ENCODE measurements at places on chromosomes 13 and 19. TPM values are rescaled to one million over a fixed set of nuclear protein-coding genes. Genes with fewer than 3 reads are reported as not detected.

DNA sequence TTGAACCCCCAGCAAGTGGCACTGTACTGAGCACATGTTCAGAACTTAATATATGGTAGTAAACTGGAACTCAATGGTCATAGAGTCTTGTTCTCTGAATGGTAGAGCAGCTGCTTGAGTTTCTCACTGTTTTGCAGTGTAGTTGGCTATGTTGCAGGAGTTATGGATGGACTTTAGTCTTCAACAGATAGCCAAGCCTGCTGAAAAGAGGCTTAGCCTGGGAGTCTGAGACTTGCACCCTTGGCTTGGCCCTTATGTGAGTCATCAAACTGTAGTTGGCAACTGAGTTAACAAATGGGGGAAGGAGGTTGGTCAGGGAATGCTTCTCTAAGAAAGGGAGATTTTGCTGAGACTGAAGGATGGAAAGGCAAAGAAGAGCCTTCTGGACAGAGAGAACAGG is 62.5 kb downstream of the C13orf42 start:
- no peak overlapping the region for H3K27ac ChIP-seq
- no peak for DNase-seq
- H3K4me3 ChIP-seq = no peak overlapping the region
- no peaks in the 10 kb centered on the region for H3K36me3 ChIP-seq
- no peaks in the 10 kb centered on the region for H3K4me1 ChIP-seq
- H3K27me3 ChIP-seq = no peaks in the 10 kb centered on the region

DNA sequence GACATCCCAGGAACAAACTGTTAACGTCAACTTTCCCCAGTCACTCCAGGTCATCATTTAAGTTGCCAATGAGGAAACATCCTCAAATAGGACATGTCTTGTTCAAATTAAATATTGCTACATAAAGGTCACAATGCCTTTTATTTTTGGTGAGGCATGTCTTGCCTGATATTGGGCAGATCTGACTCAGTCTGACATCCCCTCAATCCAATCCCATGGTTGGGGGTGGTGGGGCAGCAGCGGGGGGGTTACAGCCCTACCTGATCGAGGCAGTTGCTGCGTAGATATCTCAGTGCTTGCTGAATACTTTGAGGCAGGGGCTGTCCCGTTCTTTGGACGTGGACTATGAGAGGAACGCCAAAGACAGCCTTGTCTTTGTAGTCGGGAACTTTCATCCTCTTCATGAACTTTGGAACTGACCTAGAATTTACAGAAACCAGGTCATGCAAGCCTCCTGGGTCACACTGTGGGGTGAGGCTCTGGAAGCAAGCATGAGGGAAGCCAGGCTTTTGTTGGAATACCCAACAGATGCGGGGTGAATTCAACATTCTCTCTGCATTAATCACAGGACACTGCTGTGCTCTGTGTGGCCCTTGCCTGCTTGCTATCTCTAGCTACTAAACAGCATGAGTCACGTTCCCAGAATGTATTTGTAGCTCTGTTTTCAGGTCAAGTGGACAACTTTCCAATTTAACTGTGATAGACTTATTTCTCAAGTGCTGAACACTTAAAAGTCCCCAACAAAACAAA is 109.8 kb downstream of the KL start:
- no peaks in the 10 kb centered on the region for H3K36me3 ChIP-seq
- peak; percentile 80 for DNase-seq
- H3K4me3 ChIP-seq = peak overlapping the region; percentile 31
- no peaks in the 10 kb centered on the region for H3K27me3 ChIP-seq
- H3K4me1 ChIP-seq = peaks cover 33% of the 10 kb centered on the region

- peak overlapping the region; percentile 0 for H3K4me3 ChIP-seq
- DNase-seq = no peak
- peaks cover 26% of the 10 kb centered on the region for H3K4me1 ChIP-seq
- no peaks in the 10 kb centered on the region for H3K27me3 ChIP-seq
Observed at GRCh38 chr13:45242070-45242469, 41.2 kb upstream of the KCTD4 start.

Gene ZNF570
- total RNA-seq = 1.6 TPM

Gene SIGLEC12
- total RNA-seq = 0.13 TPM
